ENCODE measurements at places on chromosomes 2 and 18.

DNA sequence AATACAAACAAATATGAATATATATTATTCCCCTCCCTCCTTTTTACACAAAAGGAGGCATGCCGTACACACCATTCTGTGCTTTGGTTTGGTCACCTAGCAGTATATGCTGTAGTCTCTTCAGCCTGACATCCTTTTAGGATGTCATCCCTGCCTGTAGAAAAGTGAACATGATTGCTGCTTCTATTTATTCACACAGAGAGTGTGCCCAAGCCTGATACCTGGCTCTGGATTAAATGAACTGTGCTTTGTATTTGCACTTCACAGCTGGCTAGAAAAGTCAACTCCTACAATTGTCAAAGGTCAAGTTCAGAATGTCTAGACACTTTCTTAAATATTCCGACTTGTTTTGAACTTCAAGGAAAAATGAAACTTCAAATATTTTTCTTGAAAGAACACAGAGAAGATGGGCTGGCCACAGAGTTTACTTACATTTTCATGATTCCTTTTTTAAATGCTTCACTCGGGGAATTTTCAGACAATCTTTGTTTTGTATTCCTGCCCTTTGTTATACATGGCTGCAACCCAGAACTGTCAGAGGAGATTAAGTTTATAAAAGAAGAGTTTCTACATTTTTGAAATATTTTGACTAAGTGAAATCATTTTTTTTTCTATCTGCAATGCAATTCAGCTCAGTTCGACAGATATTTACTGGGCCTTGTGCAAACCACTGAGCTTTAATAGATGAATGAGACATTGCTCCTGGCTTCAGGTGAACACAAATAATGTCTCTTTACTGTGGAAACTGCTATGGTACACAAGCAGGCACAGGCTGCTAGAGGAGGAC, 33.5 kb downstream of the DAPL1 start:
- H3K27ac ChIP-seq = no peak overlapping the region
- H3K4me3 ChIP-seq = no peak overlapping the region
- H3K4me1 ChIP-seq = no peaks in the 10 kb centered on the region

DNA sequence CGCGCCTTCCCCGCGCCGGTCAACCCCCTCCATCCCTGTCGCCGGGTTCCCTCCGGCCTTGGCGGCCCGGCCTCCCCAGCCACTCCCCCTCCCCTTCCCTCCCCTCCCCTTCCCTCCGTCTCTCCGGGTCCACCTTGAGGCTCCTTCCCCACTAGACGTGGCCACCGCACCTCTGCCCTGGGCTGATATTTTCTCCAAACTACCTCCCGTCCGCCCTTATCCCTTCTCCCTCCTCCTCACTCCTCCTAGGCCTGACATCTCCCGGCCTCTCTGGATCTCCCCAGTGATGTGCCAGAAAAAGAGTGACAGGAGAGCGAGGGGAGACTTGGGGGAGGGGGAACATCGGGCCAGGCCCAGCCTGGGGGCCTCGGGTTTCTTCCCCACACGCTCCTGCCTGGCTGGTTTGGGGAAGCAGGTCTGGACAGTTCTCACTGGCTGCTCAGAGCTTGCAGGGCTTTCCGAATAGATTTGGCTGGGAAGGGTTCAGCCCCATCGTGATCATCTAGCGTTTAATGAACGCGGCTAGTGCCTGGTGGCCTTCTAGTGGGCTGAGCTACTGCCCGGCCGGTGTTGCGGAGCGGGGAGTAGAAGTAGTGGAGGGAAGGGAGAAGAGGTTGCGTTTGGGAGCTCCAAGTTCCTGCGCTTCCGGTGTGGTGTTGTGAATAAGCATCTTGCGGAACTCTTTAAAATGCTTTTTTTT, 641 bp downstream of the MAPRE3 start:
- H3K27ac ChIP-seq = no peak overlapping the region
- H3K36me3 ChIP-seq = no peaks in the 10 kb centered on the region
- H3K4me3 ChIP-seq = no peak overlapping the region

GRCh38 chr2:114543236-114543766, 100.9 kb downstream of the DPP10 start:
- H3K4me1 ChIP-seq = no peaks in the 10 kb centered on the region
- H3K36me3 ChIP-seq = no peaks in the 10 kb centered on the region
- H3K27me3 ChIP-seq = no peaks in the 10 kb centered on the region
- H3K4me3 ChIP-seq = no peak overlapping the region
- no peak overlapping the region for H3K27ac ChIP-seq

DNA sequence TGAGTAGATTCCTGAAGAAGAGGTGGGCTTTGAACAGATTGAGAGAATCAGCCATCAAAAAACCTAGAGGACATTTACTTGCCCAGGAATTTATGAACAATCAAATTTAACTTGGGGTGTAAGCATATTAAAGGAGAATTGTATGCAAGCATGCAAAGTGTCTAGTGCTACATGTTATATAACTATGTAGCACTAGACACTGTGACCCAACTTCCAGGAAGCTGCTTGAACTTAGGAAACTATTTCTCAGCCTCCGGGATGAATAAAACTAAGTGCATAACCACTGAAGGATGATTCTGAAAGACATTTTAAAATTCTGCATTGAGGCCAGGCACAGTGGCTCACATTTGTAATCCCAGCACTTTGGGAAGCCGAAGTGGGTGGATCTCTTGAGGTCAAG, 12.4 kb downstream of the MFF start:
- no peak for DNase-seq
- H3K4me3 ChIP-seq = no peak overlapping the region
- peaks cover 3% of the 10 kb centered on the region for H3K36me3 ChIP-seq
- no peaks in the 10 kb centered on the region for H3K4me1 ChIP-seq
- H3K27me3 ChIP-seq = no peaks in the 10 kb centered on the region

DNA sequence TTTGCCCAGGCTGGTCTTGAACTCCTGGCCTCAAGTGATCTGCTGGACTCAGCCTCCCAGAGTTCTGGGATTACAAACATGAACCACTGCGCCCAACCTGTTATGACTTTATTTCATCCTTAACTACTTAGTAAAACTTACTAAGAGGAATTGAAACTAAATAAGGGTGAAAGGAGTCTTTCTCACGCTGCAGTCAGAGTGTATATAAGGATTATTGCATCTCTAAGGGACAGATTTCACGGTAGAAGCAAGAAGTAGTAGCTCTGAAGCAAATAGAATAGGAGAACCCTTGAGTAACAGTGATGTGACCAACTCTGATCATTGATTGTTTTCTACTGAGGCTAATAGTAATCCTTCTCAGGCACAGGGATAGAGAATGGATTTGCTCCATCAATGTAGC, 960.1 kb downstream of the CPS1 start:
- no peaks in the 10 kb centered on the region for H3K4me1 ChIP-seq
- H3K4me3 ChIP-seq = no peak overlapping the region
- no peaks in the 10 kb centered on the region for H3K36me3 ChIP-seq
- DNase-seq = no peak
- no peaks in the 10 kb centered on the region for H3K27me3 ChIP-seq

Data from endothelial cell of umbilical vein (primary cell).